ENCODE measurements at places on chromosomes 1 and 21.

DNA sequence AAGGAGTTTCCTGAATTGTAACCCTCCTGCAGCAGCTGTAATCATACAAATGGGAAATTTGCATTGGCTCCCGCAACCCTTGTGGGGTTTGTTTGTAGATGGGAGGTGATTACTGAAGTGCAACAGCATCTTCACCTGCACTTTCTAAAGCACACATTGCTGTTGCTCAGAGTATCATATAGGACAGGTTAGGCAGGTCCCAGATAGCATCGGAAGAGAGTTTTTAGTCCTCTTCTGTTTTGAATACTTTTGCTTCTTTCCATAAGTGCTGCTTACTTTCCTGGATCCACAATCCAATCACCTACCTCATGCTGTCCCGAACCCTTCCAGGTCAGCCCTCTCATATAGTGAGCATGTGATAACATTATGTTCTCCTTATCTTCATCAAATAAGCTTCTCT is 300.4 kb downstream of the PTPRC start:
- DNase-seq: no peak

- no peak for DNase-seq
Measured at GRCh38 chr1:85452948-85453347, 12.0 kb downstream of the DDAH1 start.

DNA sequence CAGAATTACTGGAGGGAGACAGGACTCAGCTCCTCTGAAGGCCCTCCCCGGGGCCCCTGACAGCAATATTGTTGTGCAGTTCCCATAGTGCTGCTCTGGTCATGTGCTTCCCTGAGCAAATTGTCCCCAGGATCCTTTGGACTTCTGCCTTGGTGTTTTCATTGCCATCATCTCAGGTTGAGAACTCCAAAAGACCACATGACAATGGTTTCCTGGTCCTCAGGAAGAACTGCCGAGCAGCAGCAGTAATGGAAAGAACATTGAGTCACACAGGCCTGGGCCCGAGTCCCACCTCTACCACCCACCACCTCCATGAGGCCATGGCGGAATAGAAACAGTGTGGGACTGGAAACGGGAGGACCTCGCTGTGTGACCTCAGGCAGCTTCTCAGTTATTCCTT is 6.3 kb upstream of the CTTNBP2NL start:
- DNase-seq: no peak

GRCh38 chr1:184590163-184590750 is 164.4 kb downstream of the EDEM3 start:
- no peak for DNase-seq

- peak; percentile 2 for DNase-seq
Measured at GRCh38 chr1:234214129-234214910, 158.9 kb upstream of the COA6 start.

DNA sequence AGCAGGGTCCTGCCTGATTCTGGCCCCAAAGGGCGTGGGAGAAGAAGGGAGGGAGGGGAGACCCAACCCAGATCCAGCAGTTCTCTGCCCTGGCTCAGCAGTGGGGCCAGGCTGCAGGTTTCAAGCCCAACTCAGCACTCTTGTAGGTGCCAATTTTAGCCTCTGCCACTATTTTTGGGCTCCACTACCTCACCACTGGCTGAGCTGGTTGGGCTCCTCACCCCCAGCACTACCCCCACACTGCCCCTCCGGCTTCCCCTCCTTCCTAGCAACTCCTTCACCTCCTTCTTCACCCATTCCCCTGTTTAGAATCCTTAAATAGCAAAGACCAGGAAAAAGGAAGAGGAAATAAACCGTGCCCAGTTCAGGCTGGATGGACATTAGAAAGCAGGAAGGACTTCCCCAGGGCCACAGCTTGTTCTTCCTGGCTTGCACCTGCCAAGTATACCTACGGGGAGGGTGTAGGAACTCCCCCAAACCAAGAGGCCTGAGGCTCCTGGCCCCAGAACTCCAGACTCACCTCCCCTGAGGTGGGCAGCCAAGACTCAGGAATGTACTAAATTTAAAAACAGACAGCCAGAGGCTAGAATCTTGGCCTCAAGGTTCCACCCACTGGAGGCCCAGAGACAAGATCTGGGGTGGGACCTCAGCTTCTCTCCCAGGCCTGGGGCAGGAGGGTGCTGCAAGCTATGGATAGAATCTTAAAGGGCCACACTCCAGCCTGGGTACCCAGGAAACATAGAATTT is 1.4 kb upstream of the ARHGEF2 start:
- DNase-seq: peak; percentile 50

GRCh38 chr1:158716335-158716734 is 4.2 kb downstream of the OR6K3 start:
- DNase-seq: no peak

DNA sequence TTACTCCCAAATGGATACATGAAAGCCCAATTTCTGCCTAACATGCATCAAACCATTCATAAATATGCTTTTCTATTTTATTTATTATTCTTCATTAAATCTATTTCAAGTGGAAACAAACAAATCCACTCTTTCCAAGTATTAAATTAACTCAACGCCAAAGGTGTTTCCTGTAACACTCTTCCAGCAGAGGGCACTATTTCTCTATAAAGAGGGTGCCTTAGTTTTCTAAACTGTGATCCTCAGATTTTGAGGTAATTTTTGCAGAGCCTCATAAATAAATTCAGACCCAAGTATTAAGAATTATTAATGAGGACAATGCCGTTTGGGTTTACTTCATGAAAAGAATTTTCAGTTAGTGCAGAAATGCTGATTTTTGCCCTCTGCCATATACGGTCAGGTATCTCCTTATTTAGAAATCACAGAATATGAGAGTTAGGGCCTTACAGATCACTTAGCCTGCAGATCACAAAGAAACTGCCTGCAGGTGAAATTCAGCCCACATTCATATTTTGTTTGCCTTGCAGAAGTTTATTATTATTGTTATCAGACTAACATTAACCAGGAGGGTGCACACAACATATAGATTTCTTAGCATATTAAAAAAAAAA is 40.1 kb upstream of the MYSM1 start:
- peak; percentile 63 for DNase-seq

GRCh38 chr1:215082532-215083382 is at the start of gene KCNK2:
Gene KCNK2, plus strand, starts transcription at chr1:215082737. Its CDS starts 649 bp downstream, at chr1:215083386.
- DNase-seq: peak; percentile 70

DNA sequence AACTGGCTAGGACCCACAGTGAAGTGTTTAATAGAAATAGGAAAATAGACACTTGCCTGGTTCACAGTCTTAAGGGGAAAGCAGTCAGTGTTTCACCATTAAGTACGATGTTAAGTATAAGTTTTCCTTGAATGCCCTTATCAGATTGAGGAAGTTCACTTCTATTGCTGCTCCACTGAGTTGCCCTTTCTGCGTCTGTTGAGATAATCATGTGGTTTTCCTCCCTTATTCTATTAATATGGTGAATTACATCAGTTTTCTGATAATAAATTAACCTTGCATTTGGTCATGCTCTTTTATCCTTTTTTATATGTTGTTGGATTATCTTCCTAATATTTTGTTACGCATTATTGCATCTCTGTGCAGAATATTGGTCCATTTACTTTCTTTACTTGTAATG is 21.4 kb downstream of the UTS2 start:
- DNase-seq: no peak

DNA sequence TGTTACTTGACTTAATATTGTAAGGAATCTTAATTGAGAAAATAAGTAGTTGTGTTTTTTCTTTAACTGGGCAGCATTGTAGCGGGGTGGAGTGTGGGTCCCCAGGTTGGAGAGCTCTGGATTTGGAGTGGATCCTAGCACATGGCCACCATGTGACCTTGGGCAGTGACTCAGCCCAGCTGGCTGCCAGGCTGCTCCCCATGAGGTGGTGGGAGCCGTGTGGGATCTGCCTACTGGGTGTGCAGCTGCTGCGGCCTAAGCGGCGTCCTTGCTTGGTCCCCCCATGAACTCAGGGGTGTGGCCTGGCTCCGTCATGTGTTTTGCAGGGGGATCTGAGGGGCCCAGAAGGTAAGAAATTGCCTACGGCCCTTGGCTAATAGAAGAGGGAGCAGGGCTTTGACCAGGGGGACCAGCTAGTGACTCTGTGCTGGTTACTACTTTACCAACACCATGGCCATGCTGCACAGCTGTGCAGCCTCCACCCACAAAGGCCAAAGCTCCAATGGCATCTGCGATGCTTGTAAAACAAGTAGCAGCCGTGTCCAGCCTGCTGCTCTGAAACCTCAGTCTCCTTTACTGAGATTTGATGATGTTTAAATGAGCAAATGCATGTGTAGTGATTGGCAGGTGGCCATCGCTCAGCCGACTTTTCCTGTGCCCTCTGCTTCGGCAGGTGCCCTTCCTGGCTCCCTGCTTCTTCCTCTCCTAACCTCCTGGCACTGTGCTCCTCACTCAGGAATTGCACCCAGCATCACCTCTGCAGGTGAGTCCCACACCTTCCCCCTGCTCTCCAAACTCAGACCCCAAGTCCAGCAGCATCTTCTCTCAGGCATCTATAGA is 68.3 kb downstream of the ADARB1 start:
- DNase-seq: peak; percentile 75

DNA sequence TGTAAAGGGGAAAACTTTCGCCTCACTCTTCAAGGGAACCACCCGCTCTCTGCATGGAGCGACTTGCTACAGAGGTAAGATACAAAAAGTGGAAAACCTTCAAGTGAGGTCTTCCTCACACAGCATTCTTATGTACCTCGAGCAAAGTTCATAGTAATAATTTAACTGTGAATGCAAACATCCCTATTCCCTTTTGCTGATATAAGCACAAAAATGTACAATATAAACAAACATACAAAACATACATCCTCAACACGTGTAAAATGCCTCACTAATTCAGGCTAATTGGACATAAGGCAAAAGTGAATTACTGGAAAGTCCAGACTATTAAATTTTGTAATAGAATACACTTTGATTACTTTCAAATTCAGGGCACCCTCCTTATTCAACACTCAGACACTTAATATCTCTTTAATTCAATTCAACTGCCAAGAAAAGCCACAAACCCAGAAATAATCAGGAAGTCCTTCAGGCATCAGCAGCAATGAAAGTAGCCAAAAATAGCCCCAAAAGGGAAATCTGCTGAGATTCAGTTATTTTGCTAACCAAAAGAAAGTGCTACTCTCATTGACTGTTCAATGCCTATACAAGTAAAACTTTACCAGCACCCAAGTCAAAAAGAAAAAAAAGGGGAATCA is 15.2 kb upstream of the LMX1A start:
- peak; percentile 11 for DNase-seq

- no peak for DNase-seq
Measured at GRCh38 chr21:14265023-14265422, 49.1 kb downstream of the RBM11 start.

GRCh38 chr1:62436039-62436465 is 797 bp upstream of the USP1 start:
- DNase-seq: no peak

DNA sequence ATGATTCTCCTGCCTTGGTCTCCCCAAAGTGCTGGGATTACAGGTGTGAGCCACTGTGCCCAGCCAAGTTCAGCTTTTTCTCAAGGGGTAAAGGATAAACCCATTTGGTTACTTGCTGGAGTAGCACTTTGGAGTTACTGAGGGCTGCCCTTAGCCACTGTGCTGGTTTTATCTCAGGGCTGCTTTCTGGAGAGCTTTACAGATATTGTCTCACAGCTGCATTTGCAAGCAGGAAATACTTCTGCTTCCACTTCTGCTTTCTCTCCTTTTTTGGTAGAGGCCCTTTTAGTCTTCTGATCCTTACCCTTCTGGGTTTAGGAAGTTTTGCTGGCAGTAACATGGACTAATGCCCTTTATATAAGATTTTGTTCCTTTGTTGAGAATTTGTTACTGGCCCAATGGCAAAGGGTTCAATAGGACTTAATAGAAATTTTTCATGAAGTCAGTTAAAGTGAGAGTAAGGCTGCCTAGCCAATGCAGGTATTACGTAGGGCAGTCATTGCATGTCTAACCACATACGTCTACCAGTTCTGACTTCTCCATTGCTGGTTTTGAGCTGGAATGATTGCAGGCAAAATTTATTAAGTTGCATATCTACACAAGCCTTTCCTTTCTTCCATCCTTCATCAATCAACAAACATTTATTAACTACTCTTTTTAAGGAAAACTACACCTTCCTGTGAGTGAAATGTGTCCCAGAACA is 24.4 kb downstream of the CAP1 start:
- no peak for DNase-seq

GRCh38 chr1:156936721-156937220 is 16.3 kb downstream of the LRRC71 start:
- no peak for DNase-seq

DNA sequence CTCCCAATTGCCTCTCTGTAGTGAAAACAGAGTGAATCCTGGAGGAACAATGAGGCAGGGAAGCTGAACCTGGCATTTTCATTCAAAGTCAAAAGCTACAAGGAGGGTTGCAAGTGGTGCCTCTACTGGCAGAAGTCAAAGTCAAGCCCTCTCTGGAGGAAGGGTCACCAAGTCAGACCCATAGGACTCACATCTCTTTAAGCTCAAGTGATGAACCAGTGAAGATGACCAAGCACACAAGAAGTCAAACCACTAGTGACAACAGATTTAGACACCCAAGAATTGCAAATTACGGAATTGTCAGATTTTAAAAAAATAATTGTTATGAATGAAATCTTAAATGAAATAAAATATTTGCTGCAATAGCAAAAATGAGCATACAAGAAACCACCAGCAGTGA is 81.1 kb upstream of the ATP1B1 start:
- no peak for DNase-seq

GRCh38 chr1:117633936-117634335 is 28.1 kb downstream of the TENT5C start:
- DNase-seq: no peak

GRCh38 chr1:38125837-38126520 is 79.4 kb upstream of the POU3F1 start:
- no peak for DNase-seq

All from fibroblast of upper back skin (primary cell).